Activated T-cell treated with anti-CD3 and anti-CD28 coated beads, Interleukin-2, amount 50 U/mL, for 24 hours (primary cell): ENCODE measurements at places on chromosomes 12 and 14.

DNA sequence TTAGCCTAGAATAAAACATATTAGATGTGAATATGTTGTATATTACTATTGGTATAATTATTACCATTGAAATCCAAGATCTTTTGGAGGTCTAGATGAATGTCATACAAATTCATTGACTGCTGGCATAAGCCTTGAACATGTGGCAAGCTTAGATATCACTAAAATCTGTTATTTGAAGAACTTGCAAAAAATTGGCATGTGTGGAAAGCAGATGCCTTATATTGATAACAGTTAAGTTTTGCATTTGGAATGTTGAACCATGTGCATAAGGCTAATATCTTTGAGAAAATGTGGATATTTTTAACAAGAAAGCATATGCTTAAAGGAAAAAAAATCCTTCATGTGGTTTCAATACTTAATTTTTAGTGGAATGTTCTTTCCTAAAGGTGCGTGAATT, 203.6 kb upstream of the PRICKLE1 start:
- H3K36me3 ChIP-seq, result no peaks in the 10 kb centered on the region
- no peak overlapping the region for H3K27ac ChIP-seq
- DNase-seq, result no peak
- no peaks in the 10 kb centered on the region for H3K4me1 ChIP-seq

DNA sequence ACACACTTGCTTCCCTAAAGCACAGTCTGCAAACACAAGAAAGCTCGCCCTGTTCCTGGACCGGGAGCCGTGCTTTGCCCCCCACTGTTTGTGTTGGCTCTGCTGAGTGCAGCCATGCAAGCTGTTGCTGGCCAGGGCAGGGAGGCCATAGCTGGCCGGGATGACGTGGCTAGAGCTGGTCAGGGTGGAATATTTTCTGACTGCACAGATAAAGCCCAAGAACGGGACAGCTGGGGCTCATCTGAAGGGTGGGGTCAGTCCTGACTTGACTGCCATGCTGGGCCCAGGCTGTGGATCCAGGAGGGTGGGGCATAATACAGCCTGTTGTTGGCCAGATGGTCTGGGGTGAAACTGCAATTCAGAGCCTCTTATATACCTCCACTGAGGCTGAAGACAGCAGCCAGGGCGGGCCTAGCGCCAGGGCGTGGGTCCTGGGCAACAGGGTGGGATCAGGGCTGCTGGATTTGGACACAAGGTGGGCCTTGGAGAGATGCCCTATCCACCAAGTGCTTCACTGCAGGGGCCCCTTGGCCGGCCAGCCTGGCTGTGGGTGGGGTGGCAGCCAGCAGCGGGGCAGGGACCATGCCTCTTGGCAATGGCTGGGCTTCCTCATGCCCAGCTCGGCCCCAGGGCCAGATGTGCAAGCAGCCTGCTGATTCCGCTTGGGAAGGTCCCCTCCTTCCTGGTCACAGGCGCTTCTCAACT, 14.8 kb downstream of the KMT5A start:
- H3K4me1 ChIP-seq, result peaks cover 10% of the 10 kb centered on the region
- DNase-seq, result no peak
- H3K36me3 ChIP-seq, result peaks cover 78% of the 10 kb centered on the region

GRCh38 chr14:50871228-50871627, 625 bp upstream of the ABHD12B start:
- H3K4me3 ChIP-seq, result no peak overlapping the region
- no peak for DNase-seq
- H3K36me3 ChIP-seq, result no peaks in the 10 kb centered on the region
- H3K4me1 ChIP-seq, result peaks cover 32% of the 10 kb centered on the region
- H3K27me3 ChIP-seq, result peaks cover 74% of the 10 kb centered on the region
- no peak overlapping the region for H3K27ac ChIP-seq

GRCh38 chr12:31118347-31119191, 44.9 kb downstream of the DDX11 start:
- peaks cover 29% of the 10 kb centered on the region for H3K27me3 ChIP-seq
- peak overlapping the region; percentile 11 for H3K27ac ChIP-seq
- H3K4me1 ChIP-seq, result peaks cover 15% of the 10 kb centered on the region
- DNase-seq, result peak; percentile 67
